ENCODE measurements at places on chromosomes 1 and 21. TPM values are rescaled to one million over a fixed set of nuclear protein-coding genes. Genes with fewer than 3 reads are reported as not detected.

Gene HAO2
- total RNA-seq, result 0.29 TPM

Gene SLAMF7
- 0.48 TPM for total RNA-seq

GRCh38 chr1:53507116-53507820, 48.1 kb downstream of the DMRTB1 start:
- H3K27ac ChIP-seq, result peak overlapping the region; percentile 72
- no peak for DNase-seq
- H3K4me3 ChIP-seq, result no peak overlapping the region
- peaks cover 26% of the 10 kb centered on the region for H3K4me1 ChIP-seq
- H3K27me3 ChIP-seq, result no peaks in the 10 kb centered on the region

Gene CR1L
- total RNA-seq, result not detected

Gene SPRR5
- total RNA-seq, result not detected

Gene PTGFR
- total RNA-seq, result 0.36 TPM

Gene KRTAP20-1
- not detected for total RNA-seq

GRCh38 chr1:33680281-33680840, 183.5 kb upstream of the HMGB4 start:
- no peak overlapping the region for H3K4me3 ChIP-seq
- H3K36me3 ChIP-seq, result no peaks in the 10 kb centered on the region
- peaks cover 9% of the 10 kb centered on the region for H3K27me3 ChIP-seq
- peaks cover 6% of the 10 kb centered on the region for H3K4me1 ChIP-seq
- DNase-seq, result no peak
- H3K27ac ChIP-seq, result no peak overlapping the region

Gene UBASH3A
- not detected for total RNA-seq

GRCh38 chr1:151888972-151889570, 20.2 kb downstream of the THEM4 start:
- H3K27ac ChIP-seq, result no peak overlapping the region
- no peak for DNase-seq
- peaks cover 18% of the 10 kb centered on the region for H3K36me3 ChIP-seq
- no peaks in the 10 kb centered on the region for H3K27me3 ChIP-seq

DNA sequence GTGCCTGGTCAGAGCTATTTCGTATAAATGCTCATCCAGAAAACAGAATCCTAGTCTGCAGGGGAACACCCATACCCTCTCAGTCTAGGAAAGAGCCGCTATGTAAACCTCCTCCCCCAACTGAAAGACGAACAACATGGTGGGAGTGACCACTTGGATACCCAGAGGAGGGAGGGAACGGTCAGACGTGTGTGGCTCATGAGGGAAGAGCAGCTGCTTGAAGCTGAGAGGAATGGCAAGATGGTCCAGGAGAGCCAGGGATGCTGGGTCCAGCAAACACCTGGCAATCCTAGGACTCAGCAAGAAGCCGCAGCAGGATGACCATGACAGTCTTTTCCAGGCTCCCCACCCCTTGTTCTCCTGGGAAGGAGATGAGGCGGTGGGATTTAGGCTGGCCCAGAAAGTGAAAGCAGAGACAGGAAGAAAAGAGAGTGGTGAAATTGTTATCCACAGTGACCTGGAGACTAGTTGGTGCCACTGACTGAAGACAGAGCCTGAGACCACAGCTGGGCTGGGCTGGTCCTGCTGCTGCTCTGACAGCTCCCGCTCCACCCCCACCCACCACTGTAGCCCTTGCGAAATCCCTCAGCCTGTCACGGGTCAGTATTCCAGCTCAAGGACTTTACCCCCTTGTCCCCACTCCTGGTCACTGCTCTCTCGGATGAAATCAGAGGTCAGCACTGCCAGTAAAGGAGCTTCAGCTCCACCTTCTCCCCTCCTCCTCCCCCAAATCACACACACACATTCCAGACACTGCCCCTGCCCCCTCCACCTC, 3.6 kb downstream of the CERS2 start:
- peak overlapping the region; percentile 86 for H3K4me3 ChIP-seq
- peaks cover 36% of the 10 kb centered on the region for H3K4me1 ChIP-seq
- no peaks in the 10 kb centered on the region for H3K27me3 ChIP-seq
- no peak for DNase-seq

Gene TLR5
- total RNA-seq, result 4.2 TPM

GRCh38 chr21:45244799-45245340, 42.8 kb downstream of the POFUT2 start:
- no peak overlapping the region for H3K27ac ChIP-seq
- peaks cover 13% of the 10 kb centered on the region for H3K27me3 ChIP-seq
- DNase-seq, result no peak
- no peaks in the 10 kb centered on the region for H3K36me3 ChIP-seq

- no peaks in the 10 kb centered on the region for H3K27me3 ChIP-seq
- peaks cover 7% of the 10 kb centered on the region for H3K4me1 ChIP-seq
- no peak overlapping the region for H3K4me3 ChIP-seq
- DNase-seq, result no peak
- H3K36me3 ChIP-seq, result no peaks in the 10 kb centered on the region
Observed at GRCh38 chr1:245776139-245776538, 621.4 kb downstream of the KIF26B start.

Gene C2CD4D
- total RNA-seq, result 0.43 TPM

DNA sequence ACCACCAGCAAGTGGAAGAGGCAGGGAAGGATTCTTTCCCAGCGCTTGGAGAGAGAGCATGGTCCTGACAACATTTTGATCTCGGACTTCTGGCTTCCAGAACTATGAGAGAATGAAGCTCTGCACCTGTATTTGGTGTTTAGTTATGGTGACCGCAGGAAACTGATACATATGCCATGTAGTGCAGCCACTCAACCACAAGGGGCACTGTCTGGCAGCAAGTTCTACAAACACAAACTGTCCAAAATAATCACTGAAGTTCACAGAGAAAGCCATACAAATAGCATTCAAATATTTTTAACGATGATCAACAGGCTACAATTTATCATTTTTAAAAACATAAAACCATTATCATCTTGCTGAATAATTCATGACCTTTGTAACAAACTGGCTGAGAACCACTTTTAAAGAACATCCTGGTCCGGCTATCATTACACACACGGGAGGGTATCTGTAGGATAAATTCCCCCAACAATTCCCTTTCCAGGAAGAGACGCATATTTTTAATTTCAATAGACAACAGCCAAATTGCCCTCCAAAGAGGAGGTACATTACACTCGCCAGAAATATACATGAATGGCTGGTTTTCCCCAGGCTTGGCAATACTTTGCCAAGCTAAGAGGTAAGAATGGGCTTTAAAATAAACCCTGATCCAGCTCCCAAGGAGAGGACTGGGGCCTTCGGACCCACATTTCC, 9.2 kb upstream of the CBR3 start:
- peak overlapping the region; percentile 82 for H3K27ac ChIP-seq
- no peaks in the 10 kb centered on the region for H3K36me3 ChIP-seq
- peaks cover 16% of the 10 kb centered on the region for H3K27me3 ChIP-seq
- peak overlapping the region; percentile 54 for H3K4me3 ChIP-seq

Gene FABP3
- 18.8 TPM for total RNA-seq

Gene FAM163A
- total RNA-seq, result 2.5 TPM

DNA sequence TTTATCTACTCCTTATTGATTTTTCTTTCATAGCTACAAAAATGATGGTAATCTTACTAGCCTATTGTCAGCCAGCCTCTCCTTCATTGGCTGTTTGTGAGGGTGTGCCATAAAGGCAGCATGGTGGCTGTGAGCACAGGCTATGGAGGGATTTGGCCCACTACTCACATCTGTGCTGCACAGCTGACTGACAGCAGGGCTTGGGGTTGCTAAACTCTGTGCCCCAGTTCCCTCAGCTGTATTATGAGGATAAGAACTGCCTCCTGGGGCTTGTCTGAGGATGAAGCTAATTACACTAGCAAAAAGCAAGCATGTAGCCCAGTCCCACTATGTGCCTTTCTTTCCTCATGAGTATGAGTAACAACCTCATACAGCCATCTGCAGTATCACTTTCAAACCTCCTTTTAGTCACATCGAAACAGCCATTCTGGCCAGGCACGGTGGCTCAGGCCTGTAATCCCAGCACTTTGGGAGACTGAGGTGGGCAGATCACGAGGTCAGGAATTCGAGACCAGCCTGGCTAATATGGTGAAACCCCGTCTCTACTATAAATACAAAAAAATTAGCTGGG, 66.2 kb downstream of the COQ8A start:
- H3K4me1 ChIP-seq, result no peaks in the 10 kb centered on the region
- H3K4me3 ChIP-seq, result no peak overlapping the region
- no peak overlapping the region for H3K27ac ChIP-seq

DNA sequence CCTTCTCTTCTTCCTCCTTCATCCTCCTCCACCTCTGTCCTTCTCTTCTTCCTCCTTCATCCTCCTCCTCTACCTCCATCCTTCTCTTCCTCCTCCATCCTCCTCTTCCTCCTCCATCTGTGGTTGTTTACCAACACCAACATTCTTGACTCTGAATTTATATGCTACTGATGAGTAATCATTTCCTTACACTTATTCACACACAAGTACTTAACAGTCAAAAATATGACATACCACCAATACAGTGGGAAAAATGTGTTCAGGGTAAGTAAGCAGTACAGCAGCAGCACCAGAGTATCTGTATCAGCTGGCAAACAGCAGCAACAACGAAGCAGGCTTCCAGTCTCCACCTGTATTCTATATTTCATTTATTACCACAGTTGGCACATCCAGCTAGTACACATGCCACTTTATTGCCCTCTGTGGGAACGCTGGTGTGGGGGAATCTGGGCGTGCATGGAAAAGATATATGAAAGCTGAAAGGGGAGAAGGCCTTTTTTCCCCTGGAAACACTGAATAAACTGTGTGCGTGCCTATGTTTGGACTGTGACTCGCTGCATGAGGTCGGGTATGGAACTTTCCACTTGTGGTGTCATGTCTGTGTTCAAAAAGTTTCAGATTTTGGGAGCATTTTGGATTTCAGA, 16.0 kb downstream of the ADSS2 start:
- H3K27ac ChIP-seq, result no peak overlapping the region
- H3K4me3 ChIP-seq, result no peak overlapping the region
- peaks cover 13% of the 10 kb centered on the region for H3K36me3 ChIP-seq
- H3K4me1 ChIP-seq, result peaks cover 14% of the 10 kb centered on the region
- H3K27me3 ChIP-seq, result no peaks in the 10 kb centered on the region

GRCh38 chr1:12206792-12207424, 22.9 kb upstream of the VPS13D start:
- peaks cover 12% of the 10 kb centered on the region for H3K4me1 ChIP-seq
- H3K27ac ChIP-seq, result no peak overlapping the region

Gene LY9
- total RNA-seq, result not detected

DNA sequence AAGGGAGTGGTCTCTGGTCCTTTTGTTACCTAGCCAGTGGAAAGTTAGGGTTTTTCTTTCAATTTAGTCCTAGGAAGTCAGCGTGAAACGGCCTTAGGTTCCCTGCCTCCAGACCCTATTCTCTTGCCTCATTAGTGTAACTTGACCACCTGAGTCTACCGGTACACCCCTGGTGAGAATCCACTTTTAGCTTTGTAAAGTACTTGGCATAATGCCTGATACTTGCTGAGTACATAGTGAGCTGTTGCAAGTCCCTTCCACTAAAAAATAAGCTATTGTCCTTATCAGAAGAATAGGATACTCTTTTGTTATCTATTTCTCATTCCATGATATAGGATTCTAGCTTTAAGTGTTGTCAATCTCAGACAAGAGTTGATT, 228.8 kb downstream of the ST6GALNAC3 start:
- H3K4me3 ChIP-seq, result no peak overlapping the region
- no peak for DNase-seq
- H3K27ac ChIP-seq, result no peak overlapping the region
- H3K36me3 ChIP-seq, result peaks cover 5% of the 10 kb centered on the region

DNA sequence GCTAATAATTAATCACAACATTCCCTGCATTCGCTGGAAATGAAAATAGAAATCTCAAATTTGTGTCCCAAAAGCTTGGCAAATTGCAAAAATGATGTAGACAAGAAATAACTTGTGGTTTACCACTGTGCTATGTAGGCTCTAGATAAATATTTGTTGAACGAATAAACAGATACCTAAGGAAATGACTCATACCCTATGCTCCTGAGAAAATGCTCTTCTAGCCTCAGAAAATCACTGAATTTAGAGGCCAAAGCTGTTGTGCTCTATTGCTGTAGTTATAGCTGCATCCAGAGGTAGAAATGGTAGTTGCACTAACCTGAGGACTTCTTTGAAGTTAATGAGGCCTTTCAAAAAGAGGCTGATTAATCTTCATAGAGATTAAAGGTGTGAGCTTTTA, 142.0 kb upstream of the ZNHIT6 start:
- H3K36me3 ChIP-seq, result no peaks in the 10 kb centered on the region
- H3K4me1 ChIP-seq, result no peaks in the 10 kb centered on the region
- H3K4me3 ChIP-seq, result no peak overlapping the region

GRCh38 chr21:36337099-36337509, 17.1 kb downstream of the MORC3 start:
- peak overlapping the region; percentile 75 for H3K27ac ChIP-seq
- peaks cover 5% of the 10 kb centered on the region for H3K4me1 ChIP-seq
- no peak for DNase-seq
- H3K4me3 ChIP-seq, result no peak overlapping the region

GRCh38 chr1:25922971-25923552, 16.8 kb upstream of the STMN1 start:
- H3K4me1 ChIP-seq, result peaks cover 26% of the 10 kb centered on the region
- H3K4me3 ChIP-seq, result peak overlapping the region; percentile 88
- H3K27me3 ChIP-seq, result peaks cover 14% of the 10 kb centered on the region
- no peaks in the 10 kb centered on the region for H3K36me3 ChIP-seq

Gene TFF2
- 5.2 TPM for total RNA-seq

DNA sequence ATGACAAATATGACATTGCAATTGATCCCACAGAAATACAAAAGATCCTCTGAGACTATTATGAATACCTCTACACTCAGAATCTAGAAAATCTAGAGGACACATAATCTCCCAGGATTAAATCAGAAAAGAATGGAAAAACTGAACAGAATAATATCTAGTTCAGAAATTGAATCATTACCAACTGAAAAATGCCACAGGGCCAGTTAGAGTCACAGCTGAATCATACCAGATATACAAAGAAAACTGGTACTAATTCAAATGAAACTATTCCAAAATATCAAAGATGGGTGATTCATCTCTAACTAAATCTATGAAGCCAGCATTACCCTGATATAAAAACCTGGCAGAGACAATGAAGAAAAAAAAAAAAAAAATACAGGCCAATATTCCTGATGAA, 149.3 kb downstream of the BRINP3 start:
- no peak overlapping the region for H3K4me3 ChIP-seq
- no peak for DNase-seq
- no peaks in the 10 kb centered on the region for H3K36me3 ChIP-seq
- H3K4me1 ChIP-seq, result no peaks in the 10 kb centered on the region
- H3K27me3 ChIP-seq, result no peaks in the 10 kb centered on the region
- H3K27ac ChIP-seq, result no peak overlapping the region

DNA sequence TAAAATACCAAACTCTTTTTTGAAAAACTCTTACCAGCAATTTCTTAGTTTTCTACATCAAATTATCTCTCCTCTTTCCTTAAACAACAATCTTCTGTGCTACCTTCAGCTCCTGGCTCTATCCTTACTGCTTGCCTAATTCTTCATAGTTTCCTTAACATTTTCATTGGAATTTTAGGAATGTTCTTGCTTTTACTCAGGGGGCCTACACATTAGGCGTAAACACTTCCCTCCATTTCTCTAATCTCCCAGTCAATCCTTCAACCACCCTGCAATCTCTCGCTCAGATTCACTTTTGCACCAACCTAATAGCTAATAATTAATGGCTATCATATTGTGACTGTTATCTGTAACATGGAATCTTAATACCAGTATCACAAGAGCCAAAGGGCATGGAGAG, 50.1 kb downstream of the ADAMTS5 start:
- no peak for DNase-seq
- no peak overlapping the region for H3K4me3 ChIP-seq
- H3K4me1 ChIP-seq, result peaks cover 8% of the 10 kb centered on the region
- no peaks in the 10 kb centered on the region for H3K36me3 ChIP-seq
- no peaks in the 10 kb centered on the region for H3K27me3 ChIP-seq

- no peaks in the 10 kb centered on the region for H3K36me3 ChIP-seq
- H3K27ac ChIP-seq, result no peak overlapping the region
- H3K4me1 ChIP-seq, result peaks cover 11% of the 10 kb centered on the region
- H3K4me3 ChIP-seq, result no peak overlapping the region
- peaks cover 11% of the 10 kb centered on the region for H3K27me3 ChIP-seq
- no peak for DNase-seq
Observed at GRCh38 chr1:203172184-203173010, 3.2 kb downstream of the MYBPH start.

Gene CYP2J2
- 1.5 TPM for total RNA-seq

Gene FALEC
- 0.80 TPM for total RNA-seq

Gene SELENBP1
- 20.5 TPM for total RNA-seq
